ENCODE measurements at places on chromosomes 12 and 14.

DNA sequence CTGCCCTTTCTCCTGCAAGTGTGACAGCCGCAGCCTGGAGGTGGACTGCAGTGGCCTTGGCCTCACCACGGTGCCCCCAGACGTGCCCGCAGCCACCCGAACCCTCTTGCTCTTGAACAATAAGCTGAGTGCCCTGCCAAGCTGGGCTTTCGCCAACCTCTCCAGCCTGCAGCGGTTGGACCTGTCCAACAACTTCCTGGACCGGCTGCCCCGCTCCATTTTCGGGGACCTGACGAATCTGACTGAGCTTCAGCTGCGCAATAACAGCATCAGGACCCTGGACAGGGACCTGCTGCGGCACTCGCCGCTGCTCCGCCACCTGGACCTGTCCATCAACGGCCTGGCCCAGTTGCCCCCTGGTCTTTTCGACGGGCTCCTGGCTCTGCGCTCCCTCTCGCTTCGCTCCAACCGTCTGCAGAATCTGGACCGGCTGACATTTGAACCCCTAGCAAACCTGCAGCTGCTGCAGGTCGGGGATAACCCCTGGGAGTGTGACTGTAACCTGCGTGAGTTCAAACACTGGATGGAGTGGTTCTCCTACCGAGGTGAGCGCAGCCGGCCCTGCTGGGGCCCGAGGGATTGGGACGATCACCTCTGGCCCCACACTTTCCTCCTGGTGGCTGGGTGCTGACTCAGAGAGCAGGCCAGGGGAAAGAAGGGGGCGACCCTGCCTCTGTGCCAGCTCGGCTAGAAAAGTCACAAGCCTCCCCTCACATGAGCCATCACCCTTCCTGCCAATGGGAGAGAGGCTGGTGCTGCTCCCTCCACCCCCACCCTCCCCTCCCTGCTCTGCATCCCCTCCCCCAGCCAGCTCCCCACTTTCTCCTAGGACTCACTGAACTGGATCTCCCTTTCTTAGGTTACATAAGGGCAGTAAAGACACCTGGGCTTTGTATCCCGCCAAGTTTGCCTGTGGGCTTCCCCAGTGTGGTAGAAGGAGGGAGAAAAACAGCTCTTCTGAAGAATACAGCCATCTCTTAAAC, 10.9 kb downstream of the LRTM2 start:
- peak; percentile 24 for DNase-seq

- DNase-seq, result no peak
These were observed 7.8 kb downstream of the PITPNM2 start for GRCh38 chr12:123142921-123143735.

- no peak for DNase-seq
These were observed 10.7 kb downstream of the EIF2S1 start for GRCh38 chr14:67370830-67371229.

- no peak for DNase-seq
These were observed 43.3 kb downstream of the MMAB start for GRCh38 chr12:109529691-109530640.

GRCh38 chr12:77167801-77168200, 102.4 kb upstream of the E2F7 start:
- DNase-seq, result no peak

Measured in activated CD4-positive, alpha-beta T cell treated with anti-CD3 and anti-CD28 coated beads, Interleukin-2, amount 10 ng/mL, durations not matched to agents 7 days and 5 days (primary cell).